Renal cortical epithelial cell (primary cell): ENCODE measurements at places on chromosomes 7 and 10. TPM values are rescaled to one million over a fixed set of nuclear protein-coding genes. Genes with fewer than 3 reads are reported as not detected.

DNA sequence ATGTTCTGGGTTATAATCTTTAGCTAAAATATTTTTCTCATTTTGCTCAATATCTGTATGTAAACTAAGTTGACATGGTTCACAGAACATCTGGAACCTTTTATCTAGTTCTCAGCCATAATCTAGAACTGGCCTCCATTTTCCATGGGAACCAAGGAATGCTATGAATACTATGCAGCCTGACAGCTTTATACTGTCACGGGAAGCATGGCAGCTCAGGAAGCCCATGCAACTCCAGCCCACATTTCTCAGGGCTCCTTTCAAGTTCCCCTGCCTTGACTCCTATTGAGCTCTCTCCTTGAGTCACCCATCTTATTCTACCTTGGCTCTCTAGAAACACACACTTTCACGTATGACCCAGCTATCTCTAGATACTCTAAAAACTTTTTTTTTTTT, 36.6 kb upstream of the PRKAR2B start:
- no peak for DNase-seq

- no peak for DNase-seq
These were observed 713 bp downstream of the CLDN4 start for GRCh38 chr7:73831584-73831833.

- DNase-seq, result no peak
These were observed 132.0 kb upstream of the STK17A start for GRCh38 chr7:43450894-43451293.

DNA sequence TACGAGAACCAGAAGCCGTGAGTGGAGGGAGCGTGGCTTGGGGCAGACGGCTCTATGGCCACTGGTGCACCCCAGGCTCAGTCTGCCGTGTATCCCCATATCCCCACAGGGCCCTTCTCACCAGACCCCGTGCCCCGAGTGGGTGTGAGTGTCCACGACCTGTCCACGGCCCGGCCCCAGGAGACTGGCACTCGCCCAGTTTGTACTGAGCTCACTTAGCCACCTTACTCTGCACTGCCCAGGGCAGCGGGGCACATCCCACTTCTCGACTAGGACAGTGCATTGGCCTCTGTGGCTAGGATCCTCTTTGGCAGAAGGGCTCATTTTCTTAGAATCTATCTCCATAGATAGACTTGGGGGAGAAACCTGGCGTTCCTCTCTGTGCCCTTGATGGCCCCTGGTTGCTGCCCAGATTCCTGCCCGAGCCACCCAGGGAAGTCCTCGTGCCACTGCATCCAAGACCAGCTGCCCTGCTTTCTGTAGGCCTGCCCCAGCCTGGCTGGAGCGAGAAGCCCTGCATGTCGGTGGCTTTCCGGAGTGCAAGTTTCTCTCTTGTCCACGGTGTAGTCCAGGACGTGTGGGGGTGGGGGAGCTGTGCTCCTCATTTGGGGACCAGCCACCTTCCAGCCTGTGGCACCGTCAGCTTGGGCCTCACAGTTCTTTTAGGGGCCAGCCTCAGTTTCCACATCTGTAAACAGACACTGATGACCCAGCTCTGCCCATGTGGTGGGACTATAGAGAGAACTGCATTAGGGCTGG, 11.9 kb downstream of the TMEM120A start:
- DNase-seq, result no peak

The ENTPD1 gene
- total RNA-seq, result 0.20 and 0.52 TPM in 2 replicates

DNA sequence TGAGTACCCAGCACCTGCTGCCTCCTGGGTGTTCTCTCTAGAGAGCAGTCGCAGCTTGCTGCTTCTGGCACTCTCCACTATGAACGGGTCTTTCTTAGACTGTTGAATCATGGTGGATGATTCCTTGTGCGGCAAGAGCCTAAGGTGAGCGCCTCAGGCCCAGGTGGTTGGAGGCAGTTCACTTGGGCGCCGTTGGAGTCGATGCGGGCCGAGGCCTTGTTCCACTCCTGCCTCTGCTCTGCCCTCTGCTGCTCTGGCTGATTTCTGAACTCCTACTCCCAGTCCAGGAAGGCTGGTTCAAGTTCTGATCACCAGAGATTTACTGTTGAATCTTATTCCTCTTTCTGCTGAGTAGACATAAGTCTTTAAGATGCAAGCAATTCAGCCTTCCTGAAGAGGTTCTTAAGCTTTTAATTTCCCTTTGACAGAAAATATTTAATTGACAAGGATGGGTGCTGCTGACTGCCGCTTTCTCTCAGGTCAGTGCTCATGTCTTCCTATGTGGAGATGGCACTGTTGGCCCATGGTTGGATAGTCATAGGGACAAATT, 10.4 kb downstream of the YKT6 start:
- DNase-seq, result no peak

The DLD gene
- total RNA-seq, result 88.6 and 155 TPM in 2 replicates

GRCh38 chr7:15985587-15986384, 299.3 kb upstream of the MEOX2 start:
- no peak for DNase-seq

DNA sequence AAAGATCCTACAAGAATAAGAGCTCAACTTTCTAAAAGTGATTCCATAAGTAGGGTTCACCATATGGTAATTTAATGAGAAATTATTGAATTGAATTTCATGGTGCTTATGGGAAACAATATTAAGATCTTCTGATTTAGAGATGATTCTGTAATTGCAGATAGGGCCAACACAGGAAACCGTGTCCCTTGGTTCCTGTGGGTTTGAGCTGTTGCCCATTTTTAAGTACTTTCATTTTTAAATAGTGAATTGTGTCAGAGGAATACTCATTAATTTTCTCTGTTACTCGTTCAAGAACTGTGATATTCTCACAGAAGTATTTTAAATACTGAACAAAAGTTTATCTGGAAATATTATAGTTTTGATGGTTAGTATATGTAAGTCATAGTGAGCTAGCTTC, 129.2 kb downstream of the SRI start:
- DNase-seq, result no peak

- DNase-seq, result no peak
These were observed 304.4 kb upstream of the CNTNAP2 start for GRCh38 chr7:145812218-145812617.

GRCh38 chr10:13722747-13723653, 136.2 kb downstream of the PRPF18 start:
- DNase-seq, result peak; percentile 57

The IL15RA gene
- 1.9 and 3.5 TPM in 2 replicates for total RNA-seq

The ACTL6B gene
- not detected in 2 replicates for total RNA-seq

The ZNF804B gene
- total RNA-seq, result not detected in 2 replicates

DNA sequence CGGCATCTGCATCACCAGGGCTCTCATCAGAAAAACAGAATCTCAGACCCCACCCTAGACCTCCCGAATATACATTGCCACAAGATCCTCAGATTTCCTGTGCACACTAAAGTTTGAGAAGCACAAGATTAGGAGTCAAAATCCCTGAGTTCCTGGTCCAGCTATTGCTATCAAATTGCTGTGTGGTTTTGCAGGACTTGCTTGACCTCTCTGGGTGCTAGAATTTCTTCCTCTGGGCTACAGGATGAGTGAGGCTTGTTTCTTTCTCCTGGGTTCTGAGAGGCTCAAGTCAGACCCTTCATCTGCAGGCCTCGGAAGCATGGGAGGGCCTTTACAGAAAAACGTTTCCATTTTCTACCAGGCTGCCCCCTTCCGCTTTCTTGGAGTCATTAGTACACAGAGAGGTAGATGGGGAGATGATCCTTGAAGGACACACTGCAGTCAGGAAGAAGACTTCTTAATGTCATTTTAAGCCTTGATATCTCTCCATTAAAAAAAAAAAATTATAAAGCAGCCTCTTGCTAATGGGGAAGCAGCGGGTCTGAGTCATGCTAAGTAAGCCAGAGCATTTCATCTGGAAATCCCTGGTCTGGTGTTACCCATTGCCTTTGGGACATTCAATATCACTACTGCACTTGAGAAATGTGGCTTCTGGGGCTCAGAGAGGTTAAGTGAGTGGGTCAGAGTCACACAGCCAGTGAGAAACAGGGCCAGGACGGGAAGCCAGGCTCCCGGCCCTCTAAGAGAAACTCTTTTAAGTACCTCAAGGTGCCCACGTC, 173.5 kb downstream of the KCNMA1 start:
- DNase-seq, result peak; percentile 54
